Lung (tissue), 17 donors: ENCODE measurements at places on chromosomes 7 and 10. TPM values are rescaled to one million over a fixed set of nuclear protein-coding genes. Genes with fewer than 3 reads are reported as not detected.

GRCh38 chr7:106905734-106906133 is 40.7 kb downstream of the PIK3CG start:
- H3K36me3 ChIP-seq = no peaks in the 10 kb centered on the region
- H3K27me3 ChIP-seq = no peaks in the 10 kb centered on the region
- no peak for DNase-seq
- no peak overlapping the region for H3K27ac ChIP-seq
- H3K4me3 ChIP-seq = no peak overlapping the region

- no peak overlapping the region for H3K27ac ChIP-seq
- H3K36me3 ChIP-seq = no peaks in the 10 kb centered on the region
- no peak overlapping the region for H3K4me3 ChIP-seq
- DNase-seq = no peak
- no peaks in the 10 kb centered on the region for H3K4me1 ChIP-seq
These were observed 137.5 kb upstream of the MGMT start for GRCh38 chr10:129329385-129330055.

DNA sequence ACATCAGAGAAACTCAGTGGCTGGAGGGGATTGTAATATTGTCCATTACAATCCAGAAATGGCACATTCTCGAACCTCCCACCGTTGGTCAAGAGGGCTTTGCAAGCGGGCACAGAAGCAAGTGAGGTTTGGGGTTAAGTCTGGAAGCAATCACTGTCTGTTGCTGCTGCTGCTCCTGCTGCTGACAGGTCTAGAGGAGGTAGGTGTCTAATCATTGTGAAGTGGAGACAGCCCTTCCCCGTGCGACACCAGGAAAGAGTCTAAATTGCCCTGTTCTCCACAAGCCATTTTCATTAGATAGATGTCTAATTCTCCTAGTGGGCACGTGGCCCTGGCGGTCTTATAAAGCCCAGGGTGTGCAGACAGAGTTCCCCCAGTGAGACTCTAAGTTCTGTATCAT is 43.5 kb downstream of the NPS start:
- no peaks in the 10 kb centered on the region for H3K36me3 ChIP-seq
- no peak overlapping the region for H3K4me3 ChIP-seq
- H3K27ac ChIP-seq = no peak overlapping the region
- H3K27me3 ChIP-seq = peaks cover 2% of the 10 kb centered on the region

DNA sequence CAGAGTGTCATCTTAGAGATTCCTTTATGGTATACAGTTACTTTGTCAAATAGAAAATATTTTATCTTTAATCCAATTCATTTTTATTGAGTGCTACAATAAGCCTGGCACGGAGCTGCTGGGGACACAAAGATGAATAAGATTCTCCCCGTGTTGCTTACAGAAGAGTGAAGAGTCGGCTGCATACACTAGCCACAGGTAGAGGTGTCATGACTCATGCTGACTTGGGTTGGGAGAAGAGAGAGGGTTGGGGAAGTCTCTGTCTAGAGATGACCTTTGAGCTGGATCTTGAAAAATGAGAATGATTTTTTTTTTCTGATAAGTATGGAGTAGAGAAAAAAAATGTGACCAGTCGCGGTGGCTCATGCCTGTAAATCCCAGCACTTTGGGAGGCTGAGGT is 289.9 kb upstream of the CELF2 start:
- DNase-seq = no peak
- H3K36me3 ChIP-seq = no peaks in the 10 kb centered on the region
- H3K4me3 ChIP-seq = no peak overlapping the region
- no peaks in the 10 kb centered on the region for H3K4me1 ChIP-seq
- no peaks in the 10 kb centered on the region for H3K27me3 ChIP-seq
- H3K27ac ChIP-seq = no peak overlapping the region

GRCh38 chr7:100686822-100687211 is 7.2 kb downstream of the GIGYF1 start:
- H3K36me3 ChIP-seq = peaks cover 70% of the 10 kb centered on the region
- no peak for DNase-seq
- H3K4me3 ChIP-seq = no peak overlapping the region

DNA sequence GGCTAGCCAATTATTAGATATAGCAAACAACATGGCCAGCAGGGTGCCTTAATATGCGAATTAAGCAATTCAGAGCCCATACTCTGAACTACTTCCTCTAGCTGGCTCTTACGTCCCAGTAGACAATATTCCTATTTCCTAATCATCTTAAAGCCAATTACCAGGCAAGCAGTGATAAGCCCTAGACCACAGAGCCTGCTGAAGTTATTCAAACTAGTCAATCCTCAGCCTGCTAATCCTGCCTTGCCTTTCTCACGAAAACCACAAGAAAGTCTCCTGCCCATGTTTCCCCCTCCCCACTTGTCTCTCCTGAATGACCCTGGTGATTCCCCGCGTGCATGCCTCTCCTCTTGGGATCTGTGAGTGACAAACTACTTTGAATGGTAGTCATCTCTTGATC is 86.8 kb upstream of the CACNA2D1 start:
- no peaks in the 10 kb centered on the region for H3K36me3 ChIP-seq
- no peaks in the 10 kb centered on the region for H3K27me3 ChIP-seq
- H3K4me1 ChIP-seq = no peaks in the 10 kb centered on the region
- no peak overlapping the region for H3K4me3 ChIP-seq
- no peak for DNase-seq
- H3K27ac ChIP-seq = no peak overlapping the region

The IFT22 gene
- 30.1 TPM for polyA plus RNA-seq

The ZNF92 gene
- polyA plus RNA-seq = 3.3 TPM
